ENCODE measurements at places on chromosomes 3 and 15. TPM values are rescaled to one million over a fixed set of nuclear protein-coding genes. Genes with fewer than 3 reads are reported as not detected.

CXCR6 gene
- polyA plus RNA-seq, result 0.63 TPM

RYR3 gene
- 11.2 TPM for polyA plus RNA-seq

C3orf20 gene
- polyA plus RNA-seq, result 0.05 TPM

SIDT1 gene
- polyA plus RNA-seq, result 1.4 TPM

CCR1 gene
- polyA plus RNA-seq, result 8.0 TPM

CHL1 gene
- 1.9 TPM for polyA plus RNA-seq
